ENCODE measurements at places on chromosomes 1 and 21.
A peak's percentile ranks its signal among the peaks of the same experiment; 100 is the strongest.

- DNase-seq, result no peak
Observed at GRCh38 chr1:54580856-54581550, 33.0 kb downstream of the ACOT11 start.

GRCh38 chr1:36116901-36117300, 8.1 kb downstream of the COL8A2 start:
- DNase-seq, result no peak

GRCh38 chr1:89487972-89488371, 36.7 kb upstream of the LRRC8B start:
- no peak for DNase-seq

GRCh38 chr1:162678439-162678838, 46.2 kb downstream of the DDR2 start:
- DNase-seq, result no peak

DNA sequence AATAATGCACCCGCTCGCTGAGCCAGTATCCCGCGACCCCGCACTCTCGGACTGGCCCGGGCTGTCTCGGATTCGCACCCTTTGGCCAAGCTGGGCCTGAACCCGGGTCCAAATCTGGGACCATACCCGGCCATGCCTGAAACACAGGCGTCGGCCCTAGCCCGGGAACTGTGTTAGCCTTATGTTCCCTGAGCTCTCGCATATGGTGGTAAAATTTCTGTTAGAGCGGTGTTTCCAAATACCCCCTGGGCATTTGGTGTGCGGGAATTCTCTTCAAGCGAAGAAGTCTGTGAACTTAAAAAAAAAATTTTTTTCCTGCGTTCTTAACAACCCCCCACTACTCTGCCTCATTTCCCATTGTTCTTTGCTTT, 3.1 kb downstream of the RNF220 start:
- peak; percentile 32 for DNase-seq

DNA sequence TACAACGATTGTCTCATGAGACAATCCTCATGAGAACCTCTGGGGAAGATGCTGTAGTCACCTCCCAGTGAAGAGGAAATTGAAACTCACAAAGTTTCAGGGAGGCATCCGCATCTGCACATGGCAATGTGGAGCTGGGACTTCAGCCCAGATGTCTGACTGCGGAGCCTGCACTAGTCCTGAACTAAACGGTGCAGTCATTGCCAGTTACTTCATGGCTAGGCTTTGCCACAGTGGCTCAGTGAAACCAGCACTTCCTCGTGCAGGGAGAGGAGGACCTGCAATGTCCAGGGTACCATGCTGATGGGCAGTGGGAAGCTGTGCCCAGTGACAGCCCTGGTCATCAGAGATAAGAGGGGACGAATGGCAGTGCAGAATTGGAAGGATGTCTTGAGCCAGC, 40.7 kb upstream of the ETS2 start:
- DNase-seq, result no peak

DNA sequence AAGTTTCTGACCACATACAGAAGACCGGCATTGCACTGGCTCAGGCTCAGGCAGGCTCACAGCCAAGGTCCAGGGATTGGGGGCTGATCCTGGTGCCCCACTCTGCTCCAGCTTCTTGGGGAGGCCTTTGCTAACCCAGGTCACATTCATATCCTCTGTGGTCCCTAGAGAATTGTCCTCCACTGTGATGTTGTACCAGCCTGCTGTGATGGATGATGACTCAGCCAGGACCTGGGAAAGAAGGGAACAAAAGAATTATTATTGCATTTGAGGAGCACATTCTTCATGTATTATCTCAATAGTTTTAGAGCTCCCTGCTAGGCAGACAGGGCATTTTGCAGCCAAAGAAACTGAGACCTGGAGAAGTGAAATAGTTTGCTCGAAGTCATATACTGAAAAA, 114.3 kb upstream of the ETV3 start:
- DNase-seq, result no peak

GRCh38 chr1:17629460-17629859, 90.0 kb downstream of the ARHGEF10L start:
- no peak for DNase-seq

GRCh38 chr1:54815086-54815876, 14.2 kb upstream of the TTC22 start:
- DNase-seq, result no peak

GRCh38 chr1:170510163-170510562, 21.8 kb upstream of the GORAB start:
- no peak for DNase-seq

- DNase-seq, result no peak
Observed at GRCh38 chr1:207745285-207745684, 6.6 kb upstream of the CD46 start.

DNA sequence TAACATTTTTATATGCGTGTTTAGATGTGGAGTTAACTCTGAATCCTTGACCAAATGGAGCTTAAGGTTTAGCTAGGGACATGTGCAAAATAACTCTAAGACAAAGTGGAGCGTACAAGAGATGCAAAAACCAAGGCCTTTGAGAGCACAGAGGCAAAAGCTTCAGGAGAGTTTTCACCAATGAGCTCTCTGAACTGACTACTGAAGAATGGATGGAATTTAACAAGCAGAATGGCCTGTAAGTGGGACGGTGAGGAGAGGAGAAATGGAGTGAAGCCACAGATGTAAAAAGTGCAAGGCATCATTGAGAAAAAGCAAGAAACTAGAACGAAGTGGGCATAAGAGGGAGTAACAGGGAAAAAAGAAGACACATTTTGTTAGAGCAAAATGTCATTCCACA, 260.0 kb downstream of the RGS7 start:
- DNase-seq, result no peak

DNA sequence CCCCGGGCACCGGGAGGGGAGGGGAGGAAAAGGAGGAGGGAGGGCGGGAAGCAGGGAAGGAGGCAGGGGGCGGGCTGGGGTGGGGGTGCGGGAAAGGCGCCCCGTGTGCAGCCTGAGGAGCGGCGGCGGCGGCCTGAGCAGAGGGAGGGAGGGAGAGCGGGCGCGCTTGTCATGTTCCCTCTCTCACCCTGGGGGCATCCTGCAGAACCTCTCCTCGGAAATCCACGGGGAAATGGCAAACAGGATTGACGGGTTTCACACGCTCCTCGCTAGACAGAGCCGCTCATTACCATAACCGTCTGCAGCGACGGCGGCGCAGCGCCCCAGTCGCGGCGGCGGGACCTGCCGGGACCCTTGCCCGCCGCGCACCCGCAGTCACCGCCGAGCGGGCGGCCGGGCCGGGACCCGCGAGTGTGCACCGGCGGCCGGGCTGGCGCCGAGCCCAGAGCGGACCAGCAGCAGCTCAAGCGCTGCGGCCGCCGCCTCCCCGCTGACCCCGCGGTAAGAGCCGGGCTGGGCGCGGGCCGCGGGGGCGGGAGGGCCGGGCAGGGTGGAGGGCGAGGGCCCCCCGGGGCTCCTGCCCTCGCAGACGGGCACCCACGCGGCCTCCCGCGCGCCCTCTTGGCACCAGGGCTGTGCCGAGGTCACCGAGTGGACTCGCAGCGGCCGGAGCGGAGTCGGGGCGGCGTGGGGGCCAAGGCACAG, at the start of gene SERTAD4:
SERTAD4 (plus strand) TSS at position 286 of the 705 bp plus-strand sequence. CDS start 5,165 bp downstream, outside the sequence.
- DNase-seq, result peak; percentile 38

DNA sequence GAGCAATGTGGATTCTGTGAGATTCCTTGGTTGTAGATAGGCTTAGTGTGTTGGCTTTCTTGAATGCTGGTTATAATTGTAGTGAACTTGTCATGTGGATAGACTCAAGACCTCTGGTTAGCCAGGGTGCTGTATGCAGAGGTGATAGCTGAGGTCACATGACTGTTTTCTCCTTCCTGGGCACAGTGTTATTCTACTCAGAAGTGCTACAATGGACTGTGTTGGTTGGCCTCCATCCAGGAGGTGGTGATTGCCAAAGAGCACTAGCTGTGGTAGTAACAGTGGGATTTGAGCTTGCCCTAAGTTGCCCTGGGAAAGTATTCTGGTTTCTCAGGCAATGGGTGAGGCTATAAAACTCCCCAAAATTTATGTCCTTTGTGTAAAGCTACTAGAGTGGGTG, 71.6 kb downstream of the SH3BGR start:
- no peak for DNase-seq

GRCh38 chr1:233394860-233395717, 67.6 kb downstream of the MAP3K21 start:
- peak; percentile 52 for DNase-seq

GRCh38 chr1:2539312-2539907, 9.3 kb upstream of the HES5 start:
- DNase-seq, result no peak

DNA sequence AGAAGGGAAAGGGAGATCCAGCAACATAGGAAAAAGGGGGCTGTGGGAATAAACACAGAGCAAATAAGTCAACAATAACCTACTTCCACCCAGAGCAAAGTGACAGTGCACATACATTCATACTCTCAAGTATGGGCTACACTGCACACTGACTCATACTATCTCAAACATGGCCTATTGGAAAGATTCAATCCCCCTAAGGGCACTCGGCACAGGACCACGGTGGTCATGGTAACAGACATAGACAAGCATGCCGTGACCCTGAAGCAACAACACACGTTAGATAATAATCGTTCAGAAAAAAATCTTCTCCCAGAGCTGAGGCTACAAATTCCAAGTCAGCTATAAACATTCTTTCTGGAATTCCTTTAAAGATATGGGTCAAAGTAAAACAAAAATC, 16.8 kb upstream of the JAK1 start:
- DNase-seq, result no peak

DNA sequence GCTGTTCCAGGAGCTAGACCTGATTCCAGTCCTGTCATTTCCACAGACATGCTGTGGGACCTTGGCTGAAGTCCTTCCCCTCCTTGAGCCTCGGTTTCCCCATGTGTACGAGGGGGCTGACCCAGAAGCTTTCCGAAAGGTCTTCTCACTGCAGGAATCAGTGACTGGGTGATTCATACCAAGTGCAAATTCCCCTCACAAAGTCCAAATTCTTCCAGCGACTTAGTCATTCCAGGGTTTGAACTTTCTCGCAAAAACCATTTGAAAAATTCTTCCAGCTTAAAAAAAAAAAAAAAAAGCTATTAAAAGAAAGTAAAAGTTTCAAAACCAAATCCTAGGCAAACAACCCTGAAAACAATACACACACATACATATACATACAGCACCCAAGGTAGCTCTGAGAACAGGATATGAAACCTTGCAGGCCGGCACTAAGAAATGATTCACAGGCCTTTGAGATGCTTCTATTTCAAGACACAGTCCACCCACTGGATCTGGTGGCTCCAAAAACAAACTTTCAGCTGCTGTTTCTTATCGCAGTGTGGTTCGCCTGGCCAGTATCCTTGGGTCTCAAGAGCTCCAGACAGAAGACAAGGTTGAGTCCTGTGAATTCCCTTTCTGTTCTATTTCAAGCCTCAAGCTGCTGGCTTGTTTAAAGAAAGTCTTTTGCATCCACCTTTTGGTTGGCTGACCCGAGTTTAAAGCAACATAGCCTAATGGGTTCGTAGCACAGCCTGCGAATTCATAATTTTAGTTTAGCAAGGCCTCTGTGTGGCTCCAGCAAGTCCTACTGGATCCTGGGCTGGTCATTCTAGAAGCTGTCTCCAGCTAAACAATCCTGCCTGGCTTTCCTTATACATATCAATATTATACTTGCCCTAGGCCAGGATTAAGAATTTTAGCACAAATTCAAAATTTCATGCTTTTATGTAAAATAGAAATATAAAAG, 18.0 kb upstream of the ID3 start:
- DNase-seq, result peak; percentile 72

GRCh38 chr1:93701629-93702028, 20.0 kb upstream of the BCAR3 start:
- DNase-seq, result no peak

GRCh38 chr1:22108339-22109105, 34.4 kb downstream of the WNT4 start:
- no peak for DNase-seq

GRCh38 chr1:246532519-246532918, 25.4 kb upstream of the SMYD3 start:
- DNase-seq, result no peak

DNA sequence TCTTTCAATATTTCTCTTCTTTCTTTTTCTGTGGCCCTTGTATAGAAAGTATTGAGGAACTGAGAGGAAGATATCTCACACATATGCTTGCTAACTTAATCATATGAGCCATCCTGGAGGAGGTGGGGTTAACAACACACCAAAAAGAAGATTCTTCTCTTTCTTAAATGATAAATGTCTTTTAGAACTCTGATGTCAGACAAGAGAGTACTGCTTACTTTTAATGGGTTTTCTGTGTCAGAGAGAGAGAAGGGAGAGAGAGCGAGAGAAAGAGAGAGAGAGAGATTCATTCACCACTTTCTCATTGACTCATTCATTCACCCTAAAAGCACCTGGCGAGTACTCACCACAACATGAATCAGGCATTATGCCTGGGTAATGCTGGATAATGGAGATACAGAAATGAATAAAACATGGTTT, 250.3 kb upstream of the SGIP1 start:
- peak; percentile 42 for DNase-seq

GRCh38 chr1:60599574-60599973, 482.8 kb upstream of the NFIA start:
- no peak for DNase-seq

GRCh38 chr1:180674603-180675530, 43.0 kb downstream of the XPR1 start:
- DNase-seq, result no peak

- peak; percentile 48 for DNase-seq
Observed at GRCh38 chr1:1434824-1435105, 725 bp upstream of the VWA1 start.

GRCh38 chr1:151372058-151372934, at the start of gene SELENBP1:
Gene SELENBP1, minus strand, starts transcription at chr1:151372705. Its CDS starts 64 bp downstream, at chr1:151372641.
- DNase-seq, result no peak

DNA sequence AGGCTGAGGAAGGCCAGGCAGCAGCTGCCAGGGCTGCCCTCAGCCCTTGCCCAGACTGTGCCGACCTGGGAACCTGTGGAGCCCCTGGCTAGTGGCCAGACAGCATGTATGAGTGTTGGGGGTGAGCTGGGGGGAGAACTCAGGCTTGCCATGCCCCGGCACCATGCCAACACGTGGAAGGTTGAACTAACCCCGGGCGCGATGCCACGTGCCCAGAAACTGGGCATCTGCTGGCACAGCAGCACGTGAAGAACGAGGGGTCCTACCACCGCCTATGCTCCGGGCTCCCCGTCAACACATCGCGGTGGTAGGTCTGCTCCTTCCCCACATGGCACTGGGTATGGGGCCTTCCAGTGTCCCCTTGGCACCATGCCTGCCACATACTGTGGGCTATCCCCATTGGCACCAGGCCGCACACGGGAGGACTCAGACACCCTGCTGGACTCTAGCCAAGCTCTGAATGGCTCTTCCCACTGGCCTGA, 68.7 kb downstream of the CASZ1 start:
- DNase-seq, result no peak

- DNase-seq, result no peak
Observed at GRCh38 chr1:205043866-205044265, 854 bp downstream of the CNTN2 start.

DNA sequence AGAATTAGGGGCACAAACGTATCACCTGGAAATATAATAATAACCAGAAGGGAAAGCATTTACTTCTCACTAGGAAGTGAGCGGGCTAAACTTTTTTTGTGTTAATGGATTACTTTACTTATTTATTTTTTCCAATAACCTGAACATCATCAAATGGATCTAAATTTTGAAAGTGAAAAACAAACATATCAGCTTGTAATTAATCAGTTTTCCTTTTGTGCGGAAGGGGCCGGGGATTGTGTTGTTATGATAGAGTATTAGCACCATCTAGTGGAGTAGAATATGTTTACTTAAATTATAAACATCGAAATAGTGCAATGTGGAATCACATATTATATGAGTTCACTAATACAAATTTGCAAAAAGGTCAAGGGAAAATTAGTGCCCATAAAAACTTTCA, 9.0 kb downstream of the CFH start:
- peak; percentile 17 for DNase-seq

Data from GM20000 (cell line).